ENCODE measurements at places on chromosomes 4 and X.

GRCh38 chrX:87475793-87476192 lies 41.8 kb upstream of the KLHL4 start:
- DNase-seq = no peak

DNA sequence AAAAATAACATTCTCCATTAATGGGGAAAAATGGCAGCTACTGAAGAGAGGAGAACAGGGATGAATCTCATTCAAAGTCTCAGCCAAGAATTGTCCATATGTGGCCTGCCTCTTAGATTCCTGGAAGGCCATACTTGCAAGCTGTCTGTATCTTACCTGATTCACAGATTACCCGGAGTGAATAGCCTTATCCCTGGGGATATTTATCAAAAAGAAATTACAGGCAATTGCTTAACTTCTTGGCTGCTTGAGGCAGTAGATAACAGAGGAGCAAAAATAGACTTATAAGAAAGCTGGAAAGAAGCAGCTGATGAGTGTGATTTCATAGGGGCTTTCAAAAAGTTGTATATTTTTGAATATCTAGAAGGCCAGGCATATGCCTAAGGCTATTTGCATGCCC lies 68.8 kb upstream of the PPP1R2C start:
- DNase-seq = no peak

DNA sequence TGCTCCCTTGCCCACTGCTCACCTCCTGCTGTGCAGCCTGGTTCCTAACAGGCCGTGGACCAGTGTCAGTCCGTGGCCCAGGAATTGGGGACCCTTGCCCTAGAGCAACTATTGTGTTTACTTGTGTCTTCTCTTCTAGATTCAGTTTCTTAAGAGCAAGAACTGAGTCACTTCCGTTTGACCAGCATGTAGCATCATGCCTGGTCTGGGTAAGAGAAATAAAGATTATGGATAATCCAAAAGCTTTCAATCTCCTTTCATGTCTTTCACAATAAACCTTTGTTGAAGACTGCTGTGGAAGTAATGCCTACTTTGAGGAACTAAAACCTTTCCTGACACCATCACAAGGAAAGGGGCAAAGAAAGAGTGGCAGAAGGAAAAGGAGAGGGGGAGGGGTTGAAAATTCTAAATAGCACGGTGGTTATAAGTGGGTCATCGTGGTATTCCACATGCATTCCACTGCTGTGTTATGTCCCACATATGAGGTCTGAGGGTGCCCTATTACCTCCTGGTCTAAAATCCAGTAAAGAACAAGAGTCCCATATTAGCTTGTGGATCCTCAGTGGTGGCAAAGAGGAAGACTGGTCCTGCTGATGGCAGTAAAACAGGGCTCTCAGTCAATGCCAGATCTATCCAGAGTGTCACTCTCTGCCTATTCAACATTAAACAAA lies 133.4 kb downstream of the RASL11B start:
- no peak for DNase-seq

DNA sequence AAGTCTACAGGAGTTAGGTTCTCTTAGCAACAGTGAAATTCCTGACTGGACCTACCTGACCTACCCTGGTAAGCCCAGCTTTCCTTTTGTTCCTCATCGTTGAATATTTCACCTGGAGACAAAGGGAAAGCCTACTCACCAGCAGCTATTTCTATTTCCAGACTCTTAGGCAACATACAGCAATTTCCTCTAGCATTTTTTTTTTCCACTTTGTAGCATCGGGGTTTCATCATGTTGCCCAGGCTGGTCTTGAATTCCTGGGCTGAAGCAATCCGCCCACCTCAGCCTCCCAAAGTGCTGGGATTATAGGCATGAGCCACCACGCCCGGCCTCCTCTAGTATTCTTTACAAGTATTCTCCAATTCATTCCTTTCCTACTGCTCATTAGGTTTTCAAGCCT lies 6.8 kb upstream of the S100G start:
- no peak for DNase-seq

DNA sequence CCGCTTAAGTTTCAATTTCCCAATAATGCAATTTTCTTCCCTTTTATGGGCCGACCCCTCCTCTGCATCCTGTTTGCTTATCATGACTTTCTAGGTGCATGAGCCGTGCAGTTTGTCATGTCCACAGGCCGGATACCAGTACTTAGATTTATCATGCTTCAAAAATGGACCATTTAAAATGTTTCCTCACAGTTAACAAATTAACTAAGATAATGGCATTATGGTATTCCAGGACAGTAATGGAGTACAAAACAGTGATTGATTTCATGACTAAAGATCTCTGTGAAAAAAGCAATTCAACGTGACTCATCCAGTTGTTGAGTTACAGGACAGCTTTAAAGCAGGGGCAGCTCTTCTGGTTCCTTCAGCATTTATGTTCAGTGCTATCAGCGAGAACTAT lies 23.0 kb downstream of the SNX25 start:
- DNase-seq = no peak

- DNase-seq = no peak
Measured at GRCh38 chrX:13495232-13495631, 74.2 kb upstream of the EGFL6 start.

DNA sequence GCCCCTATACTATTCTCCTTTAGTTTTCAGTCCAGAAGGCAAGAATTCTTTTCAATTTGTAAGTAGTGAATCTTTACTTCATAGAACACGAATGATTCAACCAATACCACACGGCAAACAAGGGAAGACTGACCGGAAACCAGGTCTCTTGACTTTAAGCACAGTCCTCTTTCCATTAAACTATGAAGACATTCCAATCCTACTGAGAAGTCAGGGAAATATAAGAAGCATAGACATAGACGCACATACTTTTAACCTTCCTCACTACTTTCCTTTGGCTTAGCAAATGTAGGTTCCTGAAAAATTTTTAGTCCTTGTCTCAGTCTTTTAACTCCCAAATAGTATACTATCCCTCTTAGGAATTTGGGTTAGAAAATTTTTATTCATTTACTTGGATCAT lies 9.1 kb downstream of the CHRDL1 start:
- DNase-seq = no peak
